ENCODE measurements at places on chromosomes 6 and 20. TPM values are rescaled to one million over a fixed set of nuclear protein-coding genes. Genes with fewer than 3 reads are reported as not detected.

DNA sequence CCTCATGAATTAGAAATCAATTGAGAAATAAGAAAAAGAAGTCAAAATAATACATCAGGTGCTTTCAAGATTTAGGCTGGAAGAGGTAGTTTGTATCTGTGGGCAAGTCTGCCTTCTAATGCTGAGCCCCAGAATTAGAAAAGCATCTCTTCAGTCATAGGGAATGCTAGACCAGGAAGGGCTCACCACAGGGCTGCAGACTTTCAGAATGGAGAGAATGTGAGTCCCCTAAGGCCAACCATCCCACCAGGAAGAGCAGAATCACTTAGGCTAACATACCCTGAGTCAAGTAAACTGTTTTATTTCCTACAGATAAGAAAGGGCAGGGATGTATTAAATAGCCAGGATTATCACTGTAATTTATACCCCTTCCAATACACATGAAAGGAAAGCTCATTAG lies 510.2 kb downstream of the RNF144B start:
- DNase-seq: no peak

GRCh38 chr6:11139051-11139960 lies 27.8 kb upstream of the ERVFRD-1 start:
- no peak for DNase-seq

- DNase-seq: peak; percentile 32
Observed at GRCh38 chr20:61756966-61757677, 308.6 kb downstream of the TAF4 start.

Gene COL11A2
- polyA plus RNA-seq: 0.69 TPM

Gene MDC1
- polyA plus RNA-seq: 10.9 TPM

DNA sequence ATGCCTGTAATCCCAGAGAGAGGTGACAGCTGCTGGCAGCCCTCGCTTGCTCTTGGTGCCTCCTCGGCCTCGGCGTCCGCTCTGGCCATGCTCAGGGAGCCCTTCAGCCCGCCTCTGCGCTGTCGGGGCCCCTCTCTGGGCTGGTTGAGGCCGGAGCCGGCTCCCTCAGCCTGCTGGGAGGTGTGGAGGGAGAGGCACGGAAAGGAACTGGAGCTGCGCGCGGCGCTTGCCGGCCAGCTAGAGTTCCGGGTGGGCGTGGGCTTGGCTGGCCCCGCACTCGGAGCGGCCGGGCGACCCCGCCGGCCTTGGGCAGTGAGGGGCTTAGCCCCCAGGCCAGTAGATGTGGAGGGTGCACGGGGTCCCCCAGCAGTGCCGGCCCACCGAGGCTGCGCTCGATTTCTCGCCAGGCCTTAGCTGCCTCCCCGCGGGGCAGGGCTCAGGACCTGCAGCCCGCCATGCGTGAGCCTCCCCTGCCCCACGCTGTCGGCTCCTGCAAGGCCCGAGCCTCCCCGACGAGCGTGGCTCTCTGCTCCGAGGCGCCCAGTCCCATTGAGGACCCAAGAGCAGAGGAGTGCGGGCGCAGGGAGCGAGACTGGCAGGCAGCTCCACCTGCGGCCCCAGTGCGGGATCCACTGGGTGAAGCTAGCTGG lies 34.6 kb downstream of the C6orf52 start:
- DNase-seq: peak; percentile 44

GRCh38 chr20:32752458-32753250 lies 9.4 kb upstream of the COMMD7 start:
- no peak for DNase-seq

Gene STMND1
- polyA plus RNA-seq: not detected

DNA sequence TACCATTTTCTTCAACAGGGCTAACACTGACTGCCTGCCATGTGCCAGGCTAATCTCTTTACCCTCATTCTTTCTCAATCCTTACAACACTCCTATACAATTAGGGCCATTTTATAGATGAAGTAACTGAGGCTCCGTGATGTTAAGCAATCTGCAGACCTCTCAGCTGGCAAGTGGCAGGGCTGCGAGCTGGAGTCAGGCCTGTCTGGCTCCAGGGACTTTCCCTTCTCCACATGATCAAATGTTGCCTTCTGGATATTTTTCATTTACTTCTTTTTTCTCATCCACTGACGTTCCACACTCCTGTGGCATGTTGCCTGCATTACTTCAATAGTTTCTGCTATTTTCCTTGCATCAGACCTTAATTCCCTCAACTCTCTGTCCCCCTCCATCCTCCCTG lies 55.2 kb upstream of the TAGAP start:
- DNase-seq: no peak

GRCh38 chr6:111474106-111474505 lies 8.9 kb downstream of the REV3L start:
- no peak for DNase-seq

Data from psoas muscle (tissue), 8 donors.